Natural killer cell (primary cell): ENCODE measurements at places on chromosomes 13 and 19.

DNA sequence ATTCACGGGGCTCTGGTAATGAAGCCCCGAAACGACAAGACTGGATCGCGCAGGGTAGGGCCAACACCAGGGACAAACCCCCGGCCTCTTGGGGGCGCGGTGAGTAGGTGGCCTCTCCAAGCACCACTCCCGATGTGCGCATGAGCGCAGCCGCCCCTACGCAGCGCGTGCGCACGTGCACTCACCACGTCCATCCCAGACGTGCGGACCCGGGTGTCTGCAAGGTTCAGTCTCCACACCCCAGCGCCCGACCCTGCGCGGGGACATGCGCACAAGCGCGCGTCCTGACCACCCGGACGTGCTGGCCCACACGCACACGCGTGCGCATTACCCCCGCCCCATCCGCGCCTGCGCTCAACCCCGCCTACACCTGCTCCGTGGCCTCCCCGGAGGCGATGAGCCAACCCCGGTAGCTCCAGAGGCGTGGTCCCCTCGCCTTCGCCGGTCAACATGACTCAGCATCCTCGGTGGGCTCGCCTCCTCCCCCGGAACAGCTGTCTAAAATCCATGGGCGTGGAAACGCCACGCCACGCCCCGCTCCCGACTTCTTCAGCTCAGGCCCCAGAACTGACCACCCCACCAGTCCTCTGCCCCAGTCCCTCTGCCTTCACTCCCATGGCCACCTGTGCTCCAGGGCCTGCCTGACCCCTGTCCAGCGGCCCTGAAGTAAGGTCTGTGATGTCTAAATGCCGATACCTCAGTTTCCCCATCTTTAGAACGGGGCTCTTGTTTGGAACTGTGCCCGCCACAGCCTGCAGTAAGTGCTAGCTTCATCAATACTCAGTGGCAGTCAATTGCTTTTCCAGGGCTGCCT lies 5.6 kb upstream of the GPI start:
- H3K27ac ChIP-seq = peak overlapping the region; percentile 69
- no peaks in the 10 kb centered on the region for H3K27me3 ChIP-seq
- H3K36me3 ChIP-seq = peaks cover 2% of the 10 kb centered on the region
- H3K4me1 ChIP-seq = peaks cover 19% of the 10 kb centered on the region

GRCh38 chr19:17873786-17874757 lies 2.3 kb downstream of the SLC5A5 start:
- no peak overlapping the region for H3K4me3 ChIP-seq
- peak; percentile 25 for DNase-seq
- H3K4me1 ChIP-seq = peaks cover 29% of the 10 kb centered on the region
- H3K36me3 ChIP-seq = no peaks in the 10 kb centered on the region
- H3K27ac ChIP-seq = no peak overlapping the region
- peaks cover 18% of the 10 kb centered on the region for H3K27me3 ChIP-seq

DNA sequence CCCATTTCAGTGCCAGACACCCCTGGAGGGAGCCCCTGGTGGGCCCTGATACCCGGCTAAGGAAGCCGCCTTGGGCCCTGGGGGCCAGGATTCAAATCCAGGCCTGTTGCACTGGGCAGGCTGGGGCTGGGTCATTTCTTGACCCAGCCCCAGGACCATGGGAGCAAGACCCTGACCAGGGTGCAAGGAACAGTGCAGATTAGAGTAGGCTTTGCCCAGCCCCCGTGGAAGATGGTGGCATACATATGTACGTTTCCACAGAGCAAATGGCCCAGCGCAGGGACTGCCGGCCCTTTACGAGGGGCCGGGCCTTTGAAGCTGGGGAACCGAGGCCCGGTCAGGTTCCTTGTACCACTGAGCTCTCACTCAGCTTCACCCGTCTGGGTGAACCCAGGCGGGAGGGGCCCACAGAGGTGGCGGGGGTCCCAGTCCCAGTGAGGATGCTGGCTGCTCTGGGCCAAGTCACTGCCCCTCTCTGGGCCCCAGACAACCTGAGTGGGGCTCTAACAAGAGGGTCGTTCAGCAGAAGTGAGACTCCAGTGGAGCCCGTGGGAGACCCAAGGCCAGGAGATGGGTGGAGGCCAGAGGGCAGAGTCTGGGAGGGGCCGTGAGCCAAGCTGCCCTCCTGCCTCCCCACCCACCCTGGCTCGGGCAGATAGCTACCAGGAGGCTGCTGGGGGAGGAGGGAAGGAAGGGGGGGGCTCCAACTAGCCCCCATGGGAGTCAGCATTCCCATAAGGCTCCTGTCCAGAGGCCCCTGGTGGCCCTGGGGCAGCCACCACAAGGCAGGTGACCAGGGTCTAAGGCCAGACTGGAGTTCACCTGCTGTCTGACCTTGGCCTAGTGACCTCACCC lies 2.7 kb downstream of the MKNK2 start:
- peak overlapping the region; percentile 77 for H3K27ac ChIP-seq
- H3K4me1 ChIP-seq = peaks cover 87% of the 10 kb centered on the region
- H3K4me3 ChIP-seq = no peak overlapping the region
- no peak for DNase-seq
- H3K36me3 ChIP-seq = peaks cover 38% of the 10 kb centered on the region
- H3K27me3 ChIP-seq = no peaks in the 10 kb centered on the region

DNA sequence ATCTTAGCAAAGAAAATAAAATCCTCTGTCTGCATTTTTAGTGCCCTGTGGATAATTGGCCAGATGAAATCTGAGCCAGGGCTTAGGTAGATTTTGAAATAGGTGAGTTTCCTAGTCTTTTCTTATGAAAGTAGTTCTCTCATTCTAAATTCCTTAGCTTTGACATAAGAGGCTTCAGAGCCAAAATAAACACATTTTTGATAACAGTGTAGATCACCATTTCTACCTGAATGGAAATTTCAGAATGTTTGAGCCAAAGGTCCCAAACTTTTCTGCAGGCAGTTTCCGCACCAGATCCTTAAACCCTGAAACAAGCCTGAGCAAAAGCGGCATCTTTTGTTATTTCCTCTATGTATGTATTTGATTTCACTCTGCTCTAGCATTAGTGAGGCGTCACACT lies 551.2 kb downstream of the EFNB2 start:
- DNase-seq = no peak
- H3K27me3 ChIP-seq = no peaks in the 10 kb centered on the region
- H3K4me3 ChIP-seq = no peak overlapping the region
- H3K36me3 ChIP-seq = no peaks in the 10 kb centered on the region
- no peak overlapping the region for H3K27ac ChIP-seq
- no peaks in the 10 kb centered on the region for H3K4me1 ChIP-seq

- peaks cover 21% of the 10 kb centered on the region for H3K36me3 ChIP-seq
- H3K4me3 ChIP-seq = no peak overlapping the region
- no peak overlapping the region for H3K27ac ChIP-seq
- H3K27me3 ChIP-seq = no peaks in the 10 kb centered on the region
- no peak for DNase-seq
These were observed 13.9 kb downstream of the SGTA start for GRCh38 chr19:2769218-2769617.

- H3K4me1 ChIP-seq = peaks cover 14% of the 10 kb centered on the region
- no peak for DNase-seq
- peak within 1 kb of the TSS; percentile 7 for H3K27ac ChIP-seq
- no peaks in the 10 kb centered on the region for H3K36me3 ChIP-seq
- no peaks in the 10 kb centered on the region for H3K27me3 ChIP-seq
- peak within 1 kb of the TSS; percentile 14 for H3K4me3 ChIP-seq
These were observed at the start of gene CEACAM1 for GRCh38 chr19:42528354-42529247. Gene CEACAM1, minus strand, starts transcription at chr19:42528481. Its CDS starts 107 bp downstream, at chr19:42528374.

DNA sequence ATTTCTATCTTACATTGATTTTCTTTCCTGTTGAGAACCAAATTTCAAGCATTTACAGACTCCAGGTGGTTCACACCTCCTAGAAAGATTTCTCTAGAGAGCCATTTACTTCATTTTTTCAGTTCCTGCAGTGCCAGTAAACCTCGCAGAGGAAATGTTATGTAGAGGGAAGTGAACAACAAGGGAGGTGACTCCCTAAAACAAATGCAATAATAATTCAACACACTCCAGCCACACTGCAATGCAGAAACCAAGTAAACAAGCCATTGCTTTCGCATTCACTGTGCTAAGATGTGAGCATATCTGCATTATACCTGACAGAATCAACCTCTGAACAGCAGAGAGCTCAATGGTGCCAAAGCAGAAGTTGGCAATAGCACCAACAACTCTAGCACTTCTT lies 215.1 kb downstream of the RBM26 start:
- DNase-seq = no peak
- H3K4me3 ChIP-seq = no peak overlapping the region
- H3K27ac ChIP-seq = no peak overlapping the region

DNA sequence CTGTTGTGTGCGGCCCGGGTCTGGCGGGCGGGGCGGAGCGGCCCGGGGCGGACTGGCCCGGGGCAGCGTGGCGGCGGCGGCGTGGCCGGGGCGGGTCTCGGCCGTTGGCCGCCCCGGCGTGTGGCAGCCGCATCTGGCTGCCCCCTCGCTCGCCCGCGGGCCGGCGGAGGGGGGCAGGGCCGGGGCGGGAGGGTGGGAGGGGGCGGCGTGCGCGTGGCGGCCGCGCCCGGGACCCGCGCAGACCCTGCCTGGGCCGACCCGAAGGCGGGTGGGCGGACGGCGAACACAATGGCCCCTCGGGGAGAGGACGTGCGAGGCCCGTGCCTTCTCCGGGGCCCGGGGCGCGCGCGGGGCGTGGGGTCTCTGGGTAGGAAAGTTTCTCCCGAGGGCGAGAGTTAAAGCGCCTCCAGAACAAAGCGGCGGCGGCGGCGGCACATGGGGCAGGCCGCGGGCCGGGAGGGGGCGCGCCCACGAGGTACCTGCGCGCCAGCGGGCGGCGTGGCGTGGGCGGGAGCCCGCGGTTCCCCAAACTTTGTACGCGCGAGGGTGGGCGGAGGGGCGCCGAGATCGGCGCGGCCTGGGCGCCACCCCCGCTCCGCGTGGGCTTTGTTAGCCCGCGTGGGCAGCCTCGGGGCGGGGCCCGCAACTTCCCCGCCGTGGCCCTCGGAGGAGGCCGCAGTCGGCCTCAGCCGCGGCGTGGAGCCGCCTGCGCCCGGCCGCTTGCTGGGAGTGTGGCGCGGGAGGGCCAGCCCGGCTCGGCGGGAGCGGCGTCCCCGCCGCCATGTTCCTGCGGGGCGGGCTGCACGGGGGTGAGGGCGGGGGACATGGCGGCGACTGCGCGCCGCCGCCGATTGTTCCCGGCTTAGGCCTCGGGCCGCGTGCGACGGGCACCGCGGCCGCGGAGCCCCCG lies 764 bp downstream of the MIR17HG start:
- peak; percentile 54 for DNase-seq
- peaks cover 18% of the 10 kb centered on the region for H3K36me3 ChIP-seq
- no peaks in the 10 kb centered on the region for H3K27me3 ChIP-seq
- peaks cover 8% of the 10 kb centered on the region for H3K4me1 ChIP-seq

DNA sequence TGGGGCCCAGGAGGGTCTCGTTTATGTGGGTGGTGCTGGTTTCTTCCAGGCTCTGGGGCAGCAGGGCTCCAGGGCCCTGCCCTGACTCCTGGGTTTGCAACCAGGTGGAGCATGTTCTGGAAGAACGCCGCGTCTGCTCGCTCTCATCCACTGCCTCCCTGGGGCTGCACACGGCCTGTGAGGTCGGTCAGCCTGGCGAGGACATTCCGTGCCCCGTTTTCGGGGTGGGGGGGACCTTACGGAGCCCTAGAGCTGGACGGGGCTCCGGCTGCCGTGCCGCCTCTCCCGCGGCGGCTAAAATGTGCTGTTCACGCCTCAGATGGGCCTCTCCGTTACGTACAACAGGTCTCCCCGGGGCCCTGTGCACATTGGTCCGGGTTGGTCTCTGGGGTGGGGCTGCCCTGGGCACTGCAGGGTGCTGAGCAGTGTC lies 3.3 kb downstream of the GNA11 start:
- no peaks in the 10 kb centered on the region for H3K36me3 ChIP-seq
- peaks cover 37% of the 10 kb centered on the region for H3K4me1 ChIP-seq
- no peak for DNase-seq

DNA sequence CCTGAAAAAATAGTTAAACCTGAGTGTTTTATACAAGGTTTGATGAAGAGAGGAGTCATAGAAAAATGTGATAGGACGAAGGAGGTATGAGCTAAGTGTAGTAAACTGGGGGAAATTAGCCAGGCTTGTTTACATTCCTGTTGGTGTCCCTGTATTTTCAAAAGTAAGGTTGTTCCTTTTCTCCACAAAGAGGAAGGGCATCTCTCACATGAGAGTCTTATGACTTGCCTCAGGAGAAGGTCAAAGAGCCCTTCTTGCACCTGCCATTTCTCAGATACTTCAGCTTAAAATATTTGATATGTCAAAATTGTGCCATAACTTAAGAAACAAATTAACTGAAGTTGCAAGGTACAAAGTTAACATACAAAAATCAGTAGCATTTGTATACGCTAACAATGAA lies 3.6 kb upstream of the N4BP2L2 start:
- H3K36me3 ChIP-seq = no peaks in the 10 kb centered on the region
- no peak overlapping the region for H3K4me3 ChIP-seq
- H3K4me1 ChIP-seq = peaks cover 12% of the 10 kb centered on the region
- DNase-seq = no peak

DNA sequence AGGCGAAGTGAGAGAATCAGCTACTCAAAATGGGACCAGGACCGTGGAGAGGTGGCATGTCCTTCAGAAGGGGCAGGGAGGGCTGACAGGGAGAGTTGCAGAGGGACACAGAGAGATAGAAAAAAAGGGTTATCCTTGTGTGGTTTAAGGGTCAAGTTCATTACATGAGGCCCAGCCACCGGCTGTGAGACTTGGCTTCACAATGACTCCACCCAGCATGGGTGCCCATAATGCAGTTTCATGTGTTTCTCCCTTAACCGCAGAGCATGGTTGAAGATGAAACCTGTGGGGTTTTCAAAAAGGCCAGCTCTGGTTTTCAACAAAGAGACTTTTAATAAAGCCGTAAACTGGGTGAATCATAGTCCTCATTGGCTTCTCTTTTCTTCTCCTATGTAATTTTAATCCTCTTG lies 164.6 kb downstream of the KLF5 start:
- no peaks in the 10 kb centered on the region for H3K4me1 ChIP-seq
- H3K27me3 ChIP-seq = no peaks in the 10 kb centered on the region
- no peak overlapping the region for H3K27ac ChIP-seq
- DNase-seq = no peak
- H3K36me3 ChIP-seq = no peaks in the 10 kb centered on the region
- no peak overlapping the region for H3K4me3 ChIP-seq

DNA sequence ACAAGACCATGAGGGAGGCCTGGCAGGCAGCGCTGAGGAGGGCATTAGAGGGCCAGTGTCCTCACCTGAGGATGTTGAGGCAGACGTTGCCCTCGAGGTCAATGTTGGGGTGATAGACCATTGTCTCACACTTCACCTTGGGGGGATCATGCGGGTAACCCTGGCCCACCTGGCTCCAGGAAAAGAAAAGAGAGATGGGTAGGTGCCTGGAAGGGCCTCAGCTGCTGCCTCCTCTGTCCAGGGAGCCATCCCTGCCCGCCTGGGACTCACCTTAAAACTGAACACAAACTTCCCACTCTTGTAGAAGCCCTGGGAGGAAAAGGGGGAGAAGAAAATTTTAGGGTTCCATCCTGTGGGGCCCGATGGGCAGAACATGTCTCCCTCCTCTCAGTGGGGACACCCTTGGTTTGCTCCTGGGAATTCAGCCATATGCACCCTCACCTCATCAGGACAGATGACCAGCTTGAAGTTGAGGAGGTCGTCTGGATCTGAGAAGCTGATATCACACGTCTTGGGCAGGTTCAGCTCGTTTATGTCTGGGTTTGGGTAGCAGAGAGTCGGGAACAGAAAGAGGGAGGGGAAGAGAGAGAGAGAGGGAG lies 1.7 kb downstream of the UBE2M start:
- peak; percentile 15 for DNase-seq
- H3K36me3 ChIP-seq = peaks cover 31% of the 10 kb centered on the region
- peaks cover 64% of the 10 kb centered on the region for H3K4me1 ChIP-seq
- H3K27ac ChIP-seq = peak overlapping the region; percentile 92
- no peak overlapping the region for H3K4me3 ChIP-seq
- no peaks in the 10 kb centered on the region for H3K27me3 ChIP-seq
